ENCODE measurements at places on chromosomes 1 and 21. TPM values are rescaled to one million over a fixed set of nuclear protein-coding genes. Genes with fewer than 3 reads are reported as not detected.

- DNase-seq = no peak
These were observed 200.7 kb downstream of the KCNT2 start for GRCh38 chr1:196407358-196408051.

- no peak for DNase-seq
These were observed 20.1 kb downstream of the INKA2 start for GRCh38 chr1:111719135-111719534.

DNA sequence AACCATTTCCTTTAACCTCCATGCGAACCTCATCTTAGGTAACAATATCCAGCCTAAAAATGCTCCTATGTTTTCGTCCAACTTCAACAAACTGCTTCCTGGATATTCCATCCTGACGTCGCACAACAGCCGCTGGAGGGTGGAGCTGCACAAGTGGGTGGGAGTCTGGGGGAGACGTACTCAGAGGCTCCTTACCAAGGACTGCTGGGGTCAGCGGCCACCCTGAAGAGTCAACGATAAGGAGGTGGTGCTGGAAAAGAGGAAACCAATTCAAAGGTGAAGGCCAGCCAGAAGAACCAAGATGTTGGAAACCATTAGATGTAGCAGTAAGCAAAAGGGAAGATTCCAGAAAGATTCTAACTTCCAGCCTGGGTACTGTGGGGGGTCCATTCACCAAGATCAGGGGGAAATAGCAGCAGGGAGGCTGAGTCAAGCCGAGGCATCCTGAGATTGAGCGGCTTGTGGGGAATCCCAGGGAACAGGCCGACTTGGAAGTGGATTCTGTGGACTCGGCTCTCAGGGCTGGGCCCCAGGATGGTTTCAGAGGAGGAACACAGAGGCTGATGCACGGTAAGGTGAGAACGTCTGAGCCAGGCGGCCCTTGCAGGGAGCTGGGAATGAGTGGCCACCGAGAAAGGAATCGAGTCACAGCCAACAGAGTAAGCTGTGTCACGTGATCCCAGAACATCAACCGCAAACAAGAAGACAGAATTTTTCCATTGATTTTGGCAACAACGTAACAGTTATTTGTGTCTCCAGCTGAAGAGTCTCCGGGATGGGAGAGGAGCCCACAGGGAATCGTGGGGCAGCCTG, 375.7 kb downstream of the NPHP4 start:
- no peak for DNase-seq

DNA sequence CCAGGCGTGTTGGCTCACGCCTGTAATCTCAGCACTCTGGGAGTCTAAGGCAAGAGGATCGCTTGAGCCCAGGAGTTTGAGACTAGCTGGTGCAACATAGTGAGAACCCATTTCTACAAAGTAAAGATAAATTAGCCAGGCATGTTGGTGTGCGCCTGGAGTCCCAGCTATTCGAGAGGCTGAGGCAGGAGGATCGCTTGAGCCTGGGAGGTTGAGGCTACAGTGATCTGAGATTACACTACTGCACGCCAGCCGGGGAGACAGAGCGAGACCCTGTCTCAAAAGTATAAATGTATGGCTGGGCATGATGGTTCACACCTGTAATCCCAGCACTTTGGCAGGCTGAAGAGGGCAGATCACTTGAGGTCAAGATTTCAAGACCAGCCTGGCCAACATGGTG, 51.5 kb upstream of the LBR start:
- no peak for DNase-seq

APOBEC4 gene
- total RNA-seq = not detected

DNA sequence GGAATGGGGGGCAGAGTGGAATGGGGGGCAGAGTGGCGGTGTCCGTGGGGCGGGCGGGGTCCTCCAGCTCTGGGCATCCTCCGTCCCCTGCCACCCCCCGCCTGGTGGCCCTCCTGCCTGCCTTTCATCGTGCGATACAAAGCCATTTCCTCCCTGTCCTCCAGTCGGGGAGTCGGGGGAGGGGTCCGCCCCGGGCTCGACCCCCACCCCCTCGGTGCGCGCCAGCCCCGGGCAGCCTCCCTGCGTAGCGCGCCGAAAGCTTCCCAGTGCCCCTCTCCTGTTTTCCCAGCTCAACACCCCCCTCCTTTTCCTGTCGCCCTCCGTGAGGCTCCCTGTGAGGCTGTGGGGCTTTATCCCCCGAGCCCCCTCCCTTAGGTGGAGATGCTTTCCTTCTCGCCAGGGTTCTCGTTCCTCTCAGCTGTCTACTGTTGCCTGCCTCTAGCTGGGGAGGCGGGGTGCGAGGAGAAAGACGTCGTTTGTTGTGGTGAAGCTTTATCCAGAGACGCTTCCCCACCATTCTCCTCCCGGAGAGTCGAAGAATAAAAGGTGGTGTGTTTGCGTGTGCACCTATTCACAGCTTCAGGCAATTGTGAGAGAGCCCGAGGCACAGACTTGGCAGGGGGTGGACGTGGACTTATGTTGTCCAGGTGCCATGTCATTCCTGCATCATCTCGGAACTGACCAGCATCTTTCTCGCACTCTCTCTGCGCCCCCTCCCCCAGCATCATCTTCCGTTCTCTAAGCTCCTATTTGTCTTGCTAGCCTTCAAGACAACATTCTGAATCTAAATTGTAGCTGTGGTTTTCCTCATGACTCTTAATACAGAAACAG, 848 bp downstream of the DNM3 start:
- DNase-seq = no peak

UBXN10 gene
- 3.6 TPM for total RNA-seq

DNA sequence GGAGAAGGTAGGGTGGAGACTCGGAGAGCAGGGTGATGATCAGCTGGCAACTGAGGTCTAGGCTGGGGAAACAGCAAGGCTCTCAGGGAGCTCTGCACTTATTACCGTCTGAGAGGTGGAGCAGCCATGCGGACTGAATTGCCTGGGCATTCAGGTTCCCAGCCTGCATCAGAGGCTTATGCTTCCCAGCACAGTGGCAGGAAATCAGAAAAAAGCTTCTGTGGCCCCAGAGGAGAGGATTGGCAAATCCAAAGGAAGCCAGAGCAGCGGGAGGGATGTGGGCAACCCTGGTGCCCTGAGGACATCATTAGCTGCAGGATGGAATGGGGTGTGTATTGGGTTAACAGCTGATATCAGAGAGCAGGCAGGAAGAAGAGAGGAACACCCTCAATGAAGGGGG, 374.1 kb upstream of the POU3F1 start:
- no peak for DNase-seq

GRCh38 chr1:41317361-41317760, 43.9 kb upstream of the FOXO6 start:
- no peak for DNase-seq

DNA sequence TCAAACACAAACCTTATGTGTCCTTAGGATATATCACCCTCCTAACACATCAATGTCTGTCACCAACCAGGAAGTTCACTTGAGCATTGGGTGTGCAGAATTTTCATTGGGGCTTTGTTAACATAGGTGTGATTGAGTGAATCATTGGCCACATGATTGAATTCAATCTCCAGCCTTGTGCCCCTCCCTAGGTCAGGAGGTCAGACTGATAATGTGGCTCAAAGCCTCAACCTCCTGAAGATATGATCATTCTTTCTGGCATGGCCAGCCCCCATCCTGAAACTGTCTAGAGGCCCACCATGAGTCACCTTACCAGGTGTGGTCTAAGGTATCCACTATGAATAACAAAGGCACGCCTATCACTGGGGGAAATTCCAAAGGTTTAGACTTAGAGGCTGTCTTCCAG, 90.1 kb downstream of the PKN2 start:
- no peak for DNase-seq

- DNase-seq = no peak
These were observed 46.5 kb upstream of the TENT5B start for GRCh38 chr1:27058966-27059669.

DNA sequence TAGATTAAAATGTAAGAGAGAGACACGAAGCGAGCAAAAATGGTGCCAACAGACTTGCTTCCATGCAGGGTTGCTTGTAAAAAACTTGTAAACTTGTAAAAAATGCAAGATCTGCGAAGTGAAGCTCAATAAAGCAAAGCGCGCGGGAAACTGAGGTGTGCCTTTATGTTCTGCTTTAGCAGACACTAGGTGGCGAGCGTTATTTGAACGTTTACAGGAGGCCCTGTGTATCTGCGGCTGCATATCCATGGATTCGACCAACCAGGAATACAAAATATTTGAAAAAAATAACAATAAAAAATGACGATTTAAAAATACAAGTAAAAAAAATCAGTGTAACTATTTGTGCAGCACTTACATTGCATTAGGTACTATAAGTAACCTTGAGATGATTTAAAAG, 1.5 kb downstream of the UBE2G2 start:
- no peak for DNase-seq

ARHGEF19 gene
- 24.8 TPM for total RNA-seq

GRCh38 chr1:205441716-205442050, 14.2 kb downstream of the BLACAT1 start:
- DNase-seq = no peak

NUDT17 gene
- total RNA-seq = 6.7 TPM

DNA sequence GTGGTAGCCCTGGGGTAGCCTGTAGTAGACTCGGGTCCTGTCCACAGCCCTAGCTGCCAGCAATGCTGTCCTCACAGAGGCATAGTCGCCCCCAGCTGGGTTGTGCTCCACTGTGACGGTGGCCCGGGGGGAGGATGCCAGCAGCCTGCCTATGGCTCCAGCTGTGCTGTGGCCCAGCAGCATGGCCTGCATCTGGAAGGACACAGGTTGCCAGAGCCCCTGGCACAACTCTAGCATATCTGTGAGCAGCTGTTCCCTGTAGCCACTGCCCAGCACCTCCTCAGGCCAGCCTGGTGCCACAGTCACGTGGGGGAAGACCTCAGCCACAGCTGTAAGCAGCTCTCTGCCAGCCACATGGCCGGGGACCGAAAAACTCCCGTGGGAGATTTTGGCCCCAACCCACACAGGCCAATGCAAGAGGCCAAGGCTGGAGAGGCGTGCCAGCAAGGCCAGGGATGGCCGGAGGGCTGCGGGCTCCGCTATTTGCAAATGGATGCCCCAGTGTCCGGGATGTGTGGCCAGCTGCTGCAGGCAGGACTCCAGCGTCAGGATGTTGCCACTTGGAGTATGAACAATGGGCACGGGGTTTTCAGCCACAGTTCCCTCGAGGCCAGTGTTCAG, 13.9 kb downstream of the FAM151A start:
- DNase-seq = no peak

AHCYL1 gene
- 71.0 TPM for total RNA-seq

TTLL7 gene
- total RNA-seq = 29.2 TPM

C1orf185 gene
- total RNA-seq = not detected

CHIA gene
- total RNA-seq = not detected

KIF14 gene
- total RNA-seq = 0.26 TPM

TMPRSS2 gene
- total RNA-seq = 154 TPM

- DNase-seq = no peak
These were observed 31.6 kb upstream of the ABCB10 start for GRCh38 chr1:229590119-229590518.

GUCA2A gene
- not detected for total RNA-seq

OR6Y1 gene
- total RNA-seq = not detected

Data from ureter (tissue), 1 donor.